ENCODE measurements at places on chromosomes 7 and 10.
A peak's percentile ranks its signal among the peaks of the same experiment; 100 is the strongest.

DNA sequence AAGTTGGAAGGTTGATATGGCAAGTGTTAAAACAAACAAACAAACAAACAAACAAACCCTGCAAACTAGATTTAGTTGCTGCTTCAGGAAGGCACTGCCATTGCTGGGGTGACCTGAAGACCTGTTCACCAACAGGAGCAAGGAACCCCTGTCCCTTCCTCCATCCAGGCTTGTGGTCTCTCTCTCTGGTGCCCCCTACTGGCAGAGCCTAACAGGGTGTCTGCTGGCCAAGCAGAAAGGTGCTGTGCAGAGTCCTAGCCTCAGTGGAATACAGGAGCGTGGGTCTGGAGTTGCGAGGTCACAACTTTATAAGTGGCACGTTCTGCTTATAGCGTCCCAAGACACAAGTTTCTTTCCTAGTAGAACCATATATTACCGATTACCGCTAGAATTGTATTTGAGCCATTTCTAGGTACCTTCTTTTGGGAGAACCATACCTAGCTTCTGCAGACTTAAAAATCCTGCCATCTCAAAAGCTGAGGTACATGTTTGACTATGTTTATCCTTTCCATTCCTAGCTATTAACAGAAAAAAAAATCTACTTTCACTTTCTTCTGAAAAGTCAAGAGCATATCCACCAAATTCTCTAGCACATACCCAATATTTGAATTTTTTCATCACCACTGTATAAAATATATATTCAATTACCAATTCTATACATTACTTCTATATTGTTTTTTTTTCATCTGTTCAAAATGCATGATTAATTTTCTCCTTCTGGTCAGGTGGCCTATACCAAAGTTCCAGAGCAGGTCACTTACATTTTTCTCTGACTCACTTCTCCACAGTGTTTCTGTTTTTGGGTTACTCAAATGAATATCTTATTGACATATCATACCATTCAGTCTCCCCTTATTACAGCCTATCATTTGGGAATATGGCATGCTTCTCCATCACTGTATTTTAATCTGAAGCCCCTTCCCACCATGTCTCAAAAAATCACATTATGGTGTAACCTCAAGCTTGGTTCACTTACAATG is 29.1 kb upstream of the CALD1 start:
- peak; percentile 62 for DNase-seq

- DNase-seq = no peak
Observed at GRCh38 chr7:96089511-96089910, 232.4 kb downstream of the SLC25A13 start.

GRCh38 chr10:88437411-88437810 is 145.7 kb downstream of the RNLS start:
- no peak for DNase-seq

- DNase-seq = no peak
Observed at GRCh38 chr7:46000513-46000912, 79.4 kb upstream of the IGFBP3 start.

DNA sequence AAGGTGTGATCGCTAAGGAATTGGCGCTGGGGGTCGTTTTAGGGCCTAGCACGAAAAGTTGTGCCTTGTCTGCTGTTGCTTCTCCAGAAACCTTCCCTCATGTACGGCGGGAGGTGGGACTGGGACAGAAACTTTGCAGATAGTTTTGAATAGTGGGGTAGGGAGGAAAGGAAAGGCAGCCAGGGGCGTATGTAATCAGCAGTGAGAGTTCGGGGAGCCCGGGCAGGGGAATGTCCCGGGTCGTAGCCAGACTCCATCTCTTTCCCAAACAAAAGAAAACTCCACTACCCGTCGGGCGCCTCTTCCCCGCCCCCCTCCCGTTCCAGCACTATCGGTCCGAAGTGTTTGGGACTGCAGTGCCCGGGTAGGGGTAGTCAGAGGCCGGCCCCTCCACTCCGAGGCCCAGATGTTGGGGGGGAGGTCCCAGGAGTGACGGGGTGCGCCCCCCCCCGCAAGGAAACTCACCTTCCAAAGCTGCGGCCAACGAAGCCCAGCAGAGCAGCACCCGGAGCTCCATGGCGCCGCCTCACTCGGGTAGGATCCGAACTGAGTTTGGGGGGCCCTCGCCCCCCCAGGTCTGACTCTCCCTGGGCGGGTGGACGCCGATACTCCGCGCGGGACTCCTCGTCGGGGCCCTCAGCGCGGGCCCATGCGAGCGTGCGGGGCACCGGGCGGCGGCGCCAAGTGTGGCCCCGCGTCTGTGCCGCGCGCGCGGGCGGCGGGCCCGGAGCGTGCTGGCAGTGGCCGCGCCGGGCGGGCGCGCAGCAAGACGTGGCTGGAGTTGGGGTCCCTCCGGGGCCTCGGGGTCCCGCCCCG is 601 bp downstream of the EPHB4 start:
- DNase-seq = no peak

Measured in activated gamma-delta T cell treated with Interleukin-2 at 50 U/mL for 16 hours (primary cell).